Anterior cingulate cortex (tissue), 58 donors: ENCODE measurements at places on chromosomes 12 and 14.

DNA sequence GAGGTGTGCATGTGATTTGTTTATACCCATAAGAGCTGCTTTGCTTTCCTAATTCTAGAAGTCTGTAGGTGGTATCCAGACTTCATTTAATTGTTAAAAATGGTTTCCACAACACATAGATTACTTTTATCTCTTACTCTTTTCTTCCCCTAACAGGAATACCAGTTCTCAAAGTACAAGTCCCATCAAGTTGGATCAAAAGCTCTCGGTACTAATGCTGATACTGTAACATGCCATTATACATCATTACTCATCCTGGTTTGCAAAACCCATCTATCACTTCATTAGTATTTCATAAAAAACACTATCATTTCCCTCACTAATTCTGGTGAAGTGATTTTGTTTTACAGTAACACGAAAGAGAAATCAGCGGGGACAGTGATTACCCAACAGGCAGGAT lies 94.3 kb downstream of the PPP2R5E start:
- DNase-seq = no peak

DNA sequence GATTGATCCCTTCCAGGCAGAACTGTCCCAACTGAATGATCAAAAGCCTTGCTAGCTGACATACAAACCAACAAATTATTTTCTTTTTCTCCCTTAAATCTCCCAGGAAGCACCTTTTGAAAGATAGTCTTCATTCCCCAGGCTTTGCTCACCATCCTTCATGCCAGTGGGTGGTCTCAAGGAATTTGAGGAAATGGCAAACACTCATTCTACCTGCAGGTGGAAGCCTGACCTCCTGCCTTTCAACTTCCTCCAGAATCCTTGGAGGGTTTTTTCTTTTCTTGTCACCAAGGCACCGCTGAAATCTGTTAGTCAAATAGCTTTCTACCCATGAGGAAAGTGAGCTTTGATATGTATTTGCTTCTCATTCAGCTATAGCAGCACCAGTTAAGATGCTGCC lies 128.5 kb downstream of the WIF1 start:
- DNase-seq = no peak

GRCh38 chr14:38336298-38336697 lies 80.4 kb upstream of the CLEC14A start:
- no peak for DNase-seq

DNA sequence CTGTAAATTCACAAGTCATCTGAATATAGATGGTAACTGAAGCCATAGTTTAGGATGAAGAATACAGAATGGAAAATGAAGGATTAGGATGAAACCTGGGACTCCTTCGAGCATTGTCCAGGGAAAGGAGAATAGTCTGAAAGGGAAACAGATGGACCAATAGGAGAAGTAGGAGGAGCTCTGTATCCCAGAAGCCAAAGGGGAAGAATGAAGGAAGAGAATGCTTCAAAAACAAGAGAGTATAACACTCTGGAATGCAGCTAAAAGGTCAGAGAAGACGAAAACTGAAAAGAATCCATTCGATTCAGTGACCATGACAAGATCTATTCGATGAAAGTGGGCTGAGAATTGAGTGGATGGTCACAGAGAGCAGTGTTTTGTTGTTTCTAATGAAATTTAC lies 1.0 kb downstream of the GMFB start:
- DNase-seq = no peak

- no peak for DNase-seq
These were observed 1.7 kb upstream of the SMOC1 start for GRCh38 chr14:69877492-69877891.

GRCh38 chr14:65940056-65940735 lies 527.7 kb downstream of the FUT8 start:
- DNase-seq = no peak

GRCh38 chr14:35932659-35933159 lies 106.6 kb downstream of the BRMS1L start:
- DNase-seq = no peak

DNA sequence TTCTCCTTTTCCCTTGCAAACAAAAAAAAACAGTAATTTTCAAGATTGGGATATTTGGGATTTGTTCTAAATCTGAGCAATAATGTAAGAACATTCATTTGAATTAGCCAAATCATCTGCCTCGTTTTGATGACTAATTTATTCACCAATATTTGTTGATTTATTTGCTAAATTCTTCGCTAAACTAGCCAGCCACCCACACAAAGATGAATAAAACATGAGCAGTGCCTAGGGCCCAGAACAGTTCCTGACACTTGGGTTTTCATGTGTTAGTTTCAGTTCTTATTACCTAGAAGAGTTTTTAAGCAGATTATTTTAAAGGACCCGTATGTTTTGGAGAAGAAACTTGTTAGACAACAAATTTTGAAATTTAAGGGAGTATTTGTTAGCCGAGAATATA lies 1.4 kb downstream of the ETNK1 start:
- no peak for DNase-seq

DNA sequence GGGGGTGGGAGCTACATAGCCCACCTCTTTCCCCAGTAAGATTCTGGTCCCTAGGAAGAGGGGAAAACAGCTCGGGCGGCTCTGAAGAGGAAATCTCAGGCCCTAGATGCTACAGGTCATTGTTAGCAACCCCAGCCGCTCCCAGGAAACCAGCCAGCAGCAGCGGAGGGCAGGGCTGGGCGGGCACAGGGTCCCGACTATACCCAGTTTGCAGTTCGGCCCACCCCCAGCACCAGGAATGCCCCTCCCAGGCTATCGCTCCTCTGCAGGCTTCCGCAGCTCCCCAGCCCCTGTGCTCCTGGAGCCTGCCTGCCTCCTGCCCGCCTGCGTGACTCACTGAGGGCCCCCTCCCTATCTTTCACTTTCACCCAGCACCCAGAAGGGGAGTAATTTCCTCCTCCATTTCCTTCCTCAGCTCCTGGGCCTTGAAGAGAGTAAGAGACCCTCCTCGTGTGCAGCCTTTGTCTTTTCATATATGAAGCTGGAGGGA lies 27.2 kb upstream of the PNMA1 start:
- DNase-seq = peak; percentile 21

DNA sequence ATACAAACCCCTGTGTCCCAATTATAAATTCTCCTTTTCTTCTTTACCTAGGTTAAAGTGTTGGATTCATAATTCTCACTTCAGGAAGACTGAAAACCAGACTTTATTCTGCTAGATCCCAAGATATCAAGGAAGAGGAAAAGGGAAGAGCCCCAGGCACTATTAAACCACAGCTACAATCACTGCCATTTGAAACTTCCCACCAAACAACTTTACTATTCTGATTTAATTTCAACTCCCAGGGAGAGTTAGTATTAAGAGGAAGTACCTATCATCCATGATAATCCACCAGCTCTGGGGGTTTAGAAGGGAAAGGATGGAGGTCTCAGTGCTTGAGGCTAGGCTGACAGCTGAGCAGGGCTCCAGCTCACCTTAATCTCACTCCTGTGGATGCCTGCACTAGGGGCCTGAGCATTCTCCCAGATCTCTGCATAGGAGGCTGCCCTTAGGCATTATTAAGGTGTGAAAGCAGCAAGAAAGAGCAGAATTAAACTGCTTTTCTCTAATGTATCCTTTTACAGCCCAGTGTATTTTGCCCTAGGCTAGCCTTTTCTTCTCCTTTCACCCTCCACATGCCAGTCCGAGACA lies 52.9 kb downstream of the MYF5 start:
- no peak for DNase-seq

DNA sequence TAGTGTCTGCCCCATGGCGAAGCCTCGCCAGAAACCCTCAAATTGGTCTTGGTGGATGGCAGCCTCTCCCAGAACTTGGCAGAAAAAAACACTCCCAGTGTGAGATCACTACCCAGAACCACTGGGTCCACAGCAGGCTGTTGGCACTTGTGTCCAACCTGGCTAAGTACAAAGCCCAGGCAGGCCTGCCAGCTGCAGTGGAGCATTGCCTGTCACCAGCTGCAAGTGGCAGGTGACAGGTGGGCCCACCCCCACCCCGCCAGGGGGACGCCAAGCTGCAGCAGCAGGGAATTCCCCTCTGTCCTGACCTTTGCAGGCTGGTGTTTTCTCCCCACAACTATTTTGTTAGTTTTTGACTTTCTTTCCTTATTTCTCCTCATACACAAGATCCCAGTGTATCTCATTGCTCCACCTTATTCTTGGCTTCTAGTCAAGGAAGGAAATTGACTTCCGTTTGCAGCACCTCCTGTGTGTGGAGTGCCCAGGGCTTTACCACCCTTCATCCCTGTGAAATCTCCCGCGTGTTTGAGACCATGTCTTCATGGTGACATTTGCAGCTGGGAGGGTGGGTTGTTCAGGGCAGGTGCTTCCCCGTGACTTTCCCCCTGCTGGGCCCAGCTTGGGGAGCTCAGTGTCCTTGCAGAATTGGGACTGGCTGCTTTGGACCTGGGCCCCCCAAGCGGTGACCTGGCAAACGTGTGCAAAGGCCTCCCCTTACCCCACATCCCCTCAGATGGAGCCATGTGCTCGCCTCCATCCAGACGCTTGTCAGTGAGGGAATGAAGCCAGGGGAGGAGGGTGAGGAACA lies 73.8 kb upstream of the RIN3 start:
- no peak for DNase-seq

GRCh38 chr14:53491256-53491883 lies 338.2 kb upstream of the DDHD1 start:
- no peak for DNase-seq

DNA sequence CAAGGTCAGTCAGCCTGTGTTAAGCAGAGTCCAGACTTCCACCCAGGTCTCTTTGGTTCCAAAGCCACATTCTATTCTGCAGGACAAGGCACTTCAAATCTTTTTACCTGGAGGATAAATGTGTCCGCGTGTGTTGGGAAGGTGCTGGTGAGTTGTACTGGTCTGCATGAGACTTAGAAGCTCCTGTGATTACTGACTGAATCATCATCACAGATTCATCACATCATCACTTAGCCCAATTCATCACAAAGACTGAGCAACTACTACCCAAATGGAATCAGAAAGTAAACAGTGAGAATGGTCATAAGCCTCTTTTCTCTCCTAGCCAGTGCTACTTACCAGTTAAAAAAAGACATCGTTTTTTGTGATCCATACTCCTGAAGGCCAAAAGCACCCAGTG lies 5.3 kb downstream of the SLC15A5 start:
- no peak for DNase-seq

DNA sequence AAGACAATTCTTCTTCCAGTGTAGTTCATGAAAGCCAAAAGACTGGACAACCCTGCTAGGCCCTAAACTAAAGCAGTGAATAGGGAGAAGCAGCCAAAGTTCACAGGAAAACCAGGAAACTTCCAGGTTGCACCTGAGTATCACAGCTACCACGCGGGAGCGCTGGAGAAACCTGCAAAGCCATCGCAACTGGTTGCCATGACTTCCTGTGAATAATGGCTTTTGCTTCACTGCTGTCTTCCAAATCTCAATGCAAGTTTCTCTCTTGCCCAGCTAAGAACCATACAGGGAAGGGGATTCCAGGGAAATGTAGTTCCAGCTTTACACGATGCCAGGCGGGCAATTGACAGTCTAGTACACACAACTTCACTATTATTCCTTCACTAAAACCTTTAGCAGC lies 114.1 kb downstream of the GXYLT1 start:
- DNase-seq = no peak

DNA sequence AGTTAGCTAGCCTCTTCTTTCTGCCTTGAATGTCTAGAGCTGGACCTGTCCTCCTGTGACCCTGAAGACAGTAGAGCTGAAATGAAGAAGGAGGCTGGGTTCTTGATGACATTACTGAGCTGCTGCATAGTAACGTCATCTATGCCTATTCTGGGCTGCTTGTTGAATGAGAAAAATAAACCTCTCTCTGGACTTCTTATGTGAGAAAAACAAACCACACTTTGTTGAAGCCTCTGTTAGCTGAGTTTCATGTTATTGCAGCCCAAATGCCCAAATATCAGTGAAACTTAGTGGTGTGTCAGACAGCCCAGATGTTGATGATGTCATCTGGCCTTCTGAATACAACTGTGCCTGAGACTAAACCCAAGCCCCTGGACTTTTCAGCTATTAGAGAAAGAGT lies 67.0 kb upstream of the MAX start:
- DNase-seq = peak; percentile 23

DNA sequence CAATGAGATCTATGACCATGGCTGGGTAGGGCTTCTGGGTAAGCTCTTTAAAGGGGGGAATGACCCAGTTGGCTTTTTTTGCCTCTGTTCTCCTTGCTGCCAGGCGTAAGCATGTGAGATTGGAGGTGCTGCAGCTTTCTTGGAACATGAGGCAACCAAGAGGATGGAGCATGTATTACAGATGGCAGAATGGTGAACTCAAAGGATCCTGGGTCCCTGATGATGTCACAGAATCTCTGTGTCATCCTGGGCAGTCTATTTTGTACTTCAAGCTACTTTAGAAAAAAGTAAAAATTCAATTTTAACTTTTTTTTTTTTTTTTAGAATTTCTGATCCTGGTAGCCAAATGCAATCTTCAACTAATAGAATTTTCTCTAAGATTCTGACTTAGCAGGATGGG lies 8.0 kb downstream of the KRT82 start:
- DNase-seq = no peak

- no peak for DNase-seq
These were observed 422.2 kb downstream of the NOVA1 start for GRCh38 chr14:26175658-26176057.

- no peak for DNase-seq
These were observed 264.3 kb upstream of the FOXN3 start for GRCh38 chr14:89681086-89682018.

GRCh38 chr12:26088998-26089397 lies 35.8 kb downstream of the BHLHE41 start:
- DNase-seq = no peak

- DNase-seq = no peak
These were observed 57.6 kb upstream of the CRACR2A start for GRCh38 chr12:3810540-3810939.

- DNase-seq = no peak
These were observed 143.4 kb upstream of the CDKN3 start for GRCh38 chr14:54253195-54253947.

- no peak for DNase-seq
These were observed 267.1 kb upstream of the RGS6 start for GRCh38 chr14:71665157-71665556.

DNA sequence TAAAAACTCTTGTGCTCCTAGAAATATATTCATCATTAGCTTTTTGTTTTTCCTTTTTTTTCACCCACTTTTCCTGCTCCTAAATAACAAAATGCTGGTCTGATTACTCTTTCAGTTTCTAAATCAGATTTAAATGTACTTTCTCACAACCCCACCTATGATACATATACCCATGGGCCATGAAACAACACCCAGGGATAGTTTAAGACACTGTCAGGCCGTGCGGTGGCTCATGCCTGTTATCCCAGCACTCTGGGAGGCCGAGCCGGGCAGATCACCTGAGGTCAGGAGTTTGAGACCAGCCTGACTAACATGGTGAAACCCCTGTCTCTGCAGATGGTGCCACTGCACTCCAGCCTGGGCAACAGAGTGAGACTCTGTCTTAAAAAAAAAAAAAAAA lies 1.6 kb upstream of the NUMB start:
- no peak for DNase-seq

DNA sequence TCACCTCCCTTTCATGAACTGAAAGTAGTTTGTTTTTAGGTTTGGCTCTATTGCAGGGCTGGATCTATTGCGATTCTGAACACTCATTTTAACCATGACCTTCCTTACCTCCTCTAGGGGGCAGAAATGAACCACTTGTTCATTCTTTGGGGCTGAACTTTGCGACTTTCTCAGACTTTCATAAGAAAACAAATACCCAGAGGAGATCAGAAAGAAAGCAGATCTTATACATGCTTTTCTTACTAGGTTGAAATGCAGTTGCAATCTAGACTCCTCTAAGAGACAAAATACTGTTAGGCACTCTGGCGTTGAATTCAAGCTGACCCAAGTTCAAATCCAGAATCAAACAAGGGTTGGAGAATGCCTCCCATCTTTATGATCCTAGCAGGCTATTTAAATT lies 32.6 kb upstream of the PLEKHG3 start:
- no peak for DNase-seq

- DNase-seq = no peak
These were observed 77.0 kb downstream of the RBM19 start for GRCh38 chr12:113889076-113889475.
